Fibroblast of lung (primary cell): ENCODE measurements at places on chromosomes 12 and 14. TPM values are rescaled to one million over a fixed set of nuclear protein-coding genes. Genes with fewer than 3 reads are reported as not detected.

DNA sequence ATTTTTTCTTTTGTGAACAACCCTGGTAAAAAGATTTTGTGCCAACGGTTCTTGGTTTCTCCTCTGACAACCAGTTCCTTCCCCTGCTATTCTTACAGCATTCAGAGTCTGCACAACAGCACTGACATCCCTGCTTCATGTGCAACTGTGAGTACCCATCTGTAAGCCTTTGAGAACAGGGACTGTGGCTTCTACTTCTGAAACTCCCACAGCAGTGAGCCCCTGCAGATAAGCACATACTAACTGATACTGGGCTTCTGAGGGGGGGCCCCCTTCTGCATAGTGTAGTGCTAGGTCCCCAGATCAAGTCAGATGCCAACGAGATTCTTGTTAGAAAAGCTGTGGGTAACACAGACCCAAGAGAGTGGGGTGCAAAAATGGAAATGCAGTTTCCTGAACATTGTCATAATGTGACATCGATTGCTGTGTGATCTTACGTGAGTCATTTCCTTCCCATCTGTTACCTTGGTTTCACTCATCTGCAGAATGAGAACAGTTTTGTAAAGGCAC lies 11.1 kb upstream of the NINJ2 start:
- H3K4me1 ChIP-seq = no peaks in the 10 kb centered on the region
- H3K4me3 ChIP-seq = no peak overlapping the region
- H3K27ac ChIP-seq = no peak overlapping the region

DNA sequence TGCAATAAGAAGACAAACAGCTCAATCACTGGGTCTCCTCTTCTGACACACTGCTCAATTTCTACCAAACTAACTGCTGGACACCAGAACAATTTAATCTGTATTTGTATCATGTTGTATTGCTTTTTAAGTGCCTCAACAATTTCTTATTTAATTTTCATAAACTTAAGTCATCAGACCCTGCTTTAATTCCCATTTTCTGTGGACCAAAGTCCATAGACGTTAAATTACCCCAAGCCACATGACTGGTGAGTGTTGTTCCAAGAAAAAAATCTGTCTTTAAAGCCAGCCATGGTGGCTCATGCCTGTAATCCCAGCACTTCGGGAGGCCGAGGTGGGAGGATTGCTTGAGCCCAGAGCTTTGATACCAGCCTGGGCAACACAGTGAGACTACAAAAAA lies 8.7 kb downstream of the HOMEZ start:
- no peaks in the 10 kb centered on the region for H3K36me3 ChIP-seq
- no peak for DNase-seq
- H3K4me3 ChIP-seq = no peak overlapping the region
- H3K27me3 ChIP-seq = no peaks in the 10 kb centered on the region
- no peaks in the 10 kb centered on the region for H3K4me1 ChIP-seq
- H3K27ac ChIP-seq = no peak overlapping the region

DNA sequence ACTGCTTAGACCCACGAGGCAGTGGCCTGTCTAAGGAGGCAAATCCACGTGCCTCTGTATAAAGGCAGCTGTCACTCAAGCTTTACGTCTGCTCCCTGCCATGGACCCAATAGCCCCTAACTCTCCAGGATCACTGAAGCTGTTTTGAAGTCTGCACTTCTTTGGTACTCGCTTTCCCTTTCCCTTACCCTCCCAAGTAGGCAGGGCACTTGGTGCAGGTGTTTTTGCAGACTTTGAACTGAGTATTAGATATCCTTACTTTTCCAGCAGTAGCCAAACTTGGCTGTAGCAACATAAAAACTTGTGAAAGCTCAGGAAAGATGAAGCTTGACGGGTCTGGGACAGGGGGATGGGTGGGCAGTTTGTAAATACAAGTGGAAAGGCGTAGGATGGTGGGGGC lies 17.8 kb upstream of the OR6S1 start:
- DNase-seq = no peak
- no peak overlapping the region for H3K4me3 ChIP-seq
- H3K27me3 ChIP-seq = peaks cover 2% of the 10 kb centered on the region
- no peak overlapping the region for H3K27ac ChIP-seq
- no peaks in the 10 kb centered on the region for H3K4me1 ChIP-seq

CD69 gene
- polyA plus RNA-seq = not detected in 2 replicates

GRCh38 chr12:14256555-14257169 lies 108.8 kb upstream of the ATF7IP start:
- H3K36me3 ChIP-seq = no peaks in the 10 kb centered on the region
- no peaks in the 10 kb centered on the region for H3K27me3 ChIP-seq
- peak; percentile 78 for DNase-seq
- no peak overlapping the region for H3K4me3 ChIP-seq

PLCZ1 gene
- polyA plus RNA-seq = not detected in 2 replicates

LBHD2 gene
- not detected in 2 replicates for polyA plus RNA-seq
